Stimulated activated CD4-positive, alpha-beta T cell treated with anti-CD3 and anti-CD28 coated beads, Interleukin-15, amount 100 ng/mL, for 1 hour (primary cell): ENCODE measurements at places on chromosomes 7 and 10.

GRCh38 chr7:110881721-110882120 is 209.2 kb upstream of the LRRN3 start:
- no peak for DNase-seq

- DNase-seq, result no peak
These were observed 1.9 kb downstream of the AGBL3 start for GRCh38 chr7:134988161-134988560.

- no peak for DNase-seq
These were observed 104.7 kb downstream of the GFRA1 start for GRCh38 chr10:116168329-116168728.

GRCh38 chr7:151351967-151352366 is 10.4 kb downstream of the NUB1 start:
- peak; percentile 18 for DNase-seq

- no peak for DNase-seq
These were observed 656.9 kb downstream of the CNTNAP2 start for GRCh38 chr7:146773506-146773905.

DNA sequence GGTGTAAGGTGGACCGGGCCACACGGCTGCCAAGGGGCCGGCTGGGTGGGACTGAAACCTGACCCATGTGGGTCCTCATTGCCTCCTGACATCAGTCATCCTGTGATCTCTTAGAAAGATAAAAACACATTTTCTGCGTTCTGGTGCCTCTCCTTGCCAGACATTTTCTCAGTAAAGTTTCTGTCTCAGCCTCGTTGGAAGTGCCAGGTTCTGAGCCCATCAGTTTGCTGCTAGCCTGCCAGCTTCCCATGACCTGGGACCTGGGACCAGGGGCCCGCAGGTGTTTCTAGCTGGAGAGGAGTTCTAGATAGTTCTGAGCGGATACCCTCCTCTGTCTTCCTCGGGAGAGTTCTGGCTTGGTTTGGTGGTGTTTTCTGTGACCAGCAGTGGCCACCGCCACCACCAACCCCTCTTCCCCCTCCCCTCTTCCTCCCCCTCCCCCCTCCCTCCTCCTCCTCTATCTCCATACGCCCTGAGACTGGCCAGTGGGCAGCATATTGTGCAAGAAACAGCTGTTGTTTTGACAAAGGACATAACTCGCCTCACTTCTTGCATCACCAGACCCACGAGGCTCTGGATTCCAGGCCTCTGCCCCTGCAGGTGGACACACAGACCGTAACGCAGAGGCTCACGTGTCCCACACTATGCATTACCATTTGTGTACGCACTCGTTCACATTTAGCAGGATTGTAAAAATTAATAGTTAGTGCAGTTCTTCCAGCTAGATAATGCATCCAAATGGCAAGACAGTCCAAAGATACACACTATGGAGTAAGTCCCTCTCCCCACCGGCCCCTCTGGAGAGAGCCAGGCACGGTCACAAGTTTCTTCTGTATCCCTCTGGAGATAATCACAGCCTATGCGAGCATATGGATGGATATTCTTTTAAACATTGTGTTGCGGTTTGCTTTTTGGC is 94.6 kb downstream of the CUX1 start:
- DNase-seq, result no peak

DNA sequence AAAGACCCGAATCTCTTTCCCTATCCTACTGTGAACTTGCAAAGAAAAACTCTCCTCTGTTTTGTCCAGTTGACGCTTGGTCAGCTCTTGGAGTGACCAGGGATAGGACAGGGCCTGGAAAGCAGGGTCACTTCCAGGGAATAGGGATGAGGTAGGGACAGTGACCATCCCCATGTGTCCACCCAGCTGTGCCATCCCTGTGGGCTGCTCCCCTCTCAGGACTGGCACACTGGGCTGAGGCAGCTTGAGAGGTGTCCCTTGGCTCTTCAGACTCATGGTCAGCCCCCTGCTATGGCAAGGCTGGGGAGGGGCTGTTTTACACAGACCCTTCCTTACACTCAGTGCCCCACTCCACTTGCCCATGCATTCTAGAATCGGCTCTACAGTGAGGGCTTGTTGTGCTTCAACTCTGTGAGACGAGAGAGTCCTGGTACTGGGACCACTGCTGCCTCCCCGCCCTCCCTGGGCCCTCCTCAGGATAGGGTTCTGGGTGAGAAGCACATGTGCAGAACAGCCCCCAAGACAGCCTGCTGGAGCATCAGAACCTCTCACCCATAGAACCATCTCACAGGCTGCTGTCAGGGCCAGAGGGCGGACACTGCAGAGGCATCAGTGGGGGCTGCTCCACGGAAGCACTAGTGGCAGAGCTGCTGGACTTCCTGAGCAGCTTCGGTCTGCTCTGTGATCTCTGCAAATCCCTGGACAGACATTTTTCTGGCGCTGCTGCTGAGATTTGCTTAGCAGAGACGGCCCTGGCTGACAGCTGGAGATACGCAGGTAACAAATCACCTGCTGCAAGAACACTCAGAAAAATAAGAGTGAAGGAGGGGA is 202.8 kb upstream of the CXCL12 start:
- DNase-seq, result no peak

- no peak for DNase-seq
These were observed 47.8 kb upstream of the WASL start for GRCh38 chr7:123796568-123796967.

- DNase-seq, result no peak
These were observed 282.7 kb upstream of the SEMA3D start for GRCh38 chr7:85469446-85470010.

GRCh38 chr10:96208271-96208670 is 63.1 kb downstream of the BLNK start:
- no peak for DNase-seq

DNA sequence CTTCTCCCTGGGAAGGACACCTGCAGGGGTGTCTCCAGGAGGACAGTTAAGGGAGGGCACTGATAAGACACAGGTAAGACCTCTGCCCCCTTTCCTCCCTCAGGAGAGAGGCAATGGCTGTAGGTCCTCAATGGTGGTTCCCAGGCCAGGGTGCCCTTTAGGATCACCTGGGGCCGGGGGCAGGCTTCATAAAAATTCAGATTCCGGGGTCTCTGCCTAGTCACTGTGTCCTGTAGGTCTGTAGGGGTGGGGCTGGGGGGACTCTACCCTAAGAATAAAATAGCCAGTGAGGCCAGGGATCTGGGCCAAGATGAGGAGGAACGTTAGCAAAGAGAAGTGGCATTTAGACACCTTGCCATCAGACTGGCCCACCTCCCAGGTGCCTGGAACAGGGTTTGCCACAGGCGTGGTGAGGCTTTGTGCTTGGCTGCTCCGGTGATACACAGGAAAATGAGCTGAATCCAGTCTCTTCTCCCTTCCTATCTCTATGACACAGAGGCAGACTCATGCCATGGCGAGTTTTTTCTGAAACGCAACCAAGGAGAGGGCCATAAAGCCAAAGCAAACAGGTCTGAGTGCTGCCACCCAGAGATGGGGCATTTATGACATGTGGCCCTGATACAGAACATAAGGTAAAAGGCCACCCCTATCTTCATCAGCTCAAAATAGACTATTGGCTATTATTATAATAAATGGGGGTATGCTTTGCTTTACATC is 52.6 kb downstream of the SH3PXD2A start:
- no peak for DNase-seq

DNA sequence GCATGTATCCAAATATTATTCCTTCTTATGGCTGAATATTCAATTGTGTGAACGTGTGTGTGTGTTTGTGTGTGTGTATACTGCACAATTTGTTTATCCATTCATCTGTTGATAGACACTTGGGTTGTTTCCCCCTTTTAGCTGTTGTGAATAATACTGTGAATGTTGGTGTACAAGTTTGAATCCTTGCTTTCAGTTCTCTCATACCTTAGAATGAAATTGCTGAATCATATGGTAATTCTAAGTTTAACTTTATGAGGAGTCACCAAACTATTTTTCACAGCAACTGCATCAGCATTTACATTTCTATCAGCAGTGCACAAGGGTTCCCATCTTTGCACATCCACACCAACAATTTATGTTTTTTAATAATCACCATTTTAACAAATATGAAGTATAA is 86.9 kb upstream of the GATAD1 start:
- no peak for DNase-seq

- no peak for DNase-seq
These were observed 29.7 kb downstream of the PARP12 start for GRCh38 chr7:140033036-140033435.

- DNase-seq, result no peak
These were observed 550.0 kb downstream of the TNS3 start for GRCh38 chr7:47031786-47032535.

DNA sequence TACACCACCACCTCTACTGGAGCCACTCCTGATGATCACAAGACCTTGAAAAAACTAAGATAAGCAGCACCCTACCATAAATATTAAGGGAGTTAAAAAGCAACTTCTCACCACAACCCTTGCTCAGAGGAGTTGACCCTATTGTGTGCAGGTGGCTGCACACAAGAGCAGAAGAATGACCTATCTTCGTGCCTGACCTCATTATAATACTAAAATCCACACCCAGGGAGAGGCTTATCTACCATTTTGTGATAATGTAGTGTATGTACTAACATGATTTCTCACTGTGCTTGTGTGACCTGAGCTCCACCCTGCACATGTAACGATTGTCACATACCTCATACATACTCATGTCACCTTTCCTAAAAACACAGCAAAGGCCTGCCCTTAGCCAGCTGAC is 205.0 kb upstream of the MBL2 start:
- DNase-seq, result no peak

DNA sequence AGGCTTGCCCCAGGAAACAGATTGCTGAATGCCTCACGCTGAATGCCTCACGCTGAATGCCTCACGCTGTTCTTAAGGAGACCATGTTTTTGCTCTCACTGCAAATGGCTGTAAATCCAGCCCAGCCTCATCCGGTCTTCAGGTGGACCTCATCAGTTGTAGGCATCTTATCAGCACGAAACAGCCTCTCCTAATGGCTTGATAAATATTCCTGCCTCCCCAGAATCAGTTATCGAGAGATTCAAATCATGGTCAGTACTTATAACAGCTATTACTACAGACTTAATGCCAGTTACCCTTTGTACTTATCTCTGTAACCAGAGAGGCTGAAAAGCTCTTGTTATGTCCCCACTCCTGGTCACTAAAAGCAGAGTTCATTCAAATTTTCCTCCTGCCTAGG is 290.6 kb downstream of the FZD1 start:
- no peak for DNase-seq

- no peak for DNase-seq
These were observed 123.8 kb upstream of the PDSS1 start for GRCh38 chr10:26573674-26574073.

DNA sequence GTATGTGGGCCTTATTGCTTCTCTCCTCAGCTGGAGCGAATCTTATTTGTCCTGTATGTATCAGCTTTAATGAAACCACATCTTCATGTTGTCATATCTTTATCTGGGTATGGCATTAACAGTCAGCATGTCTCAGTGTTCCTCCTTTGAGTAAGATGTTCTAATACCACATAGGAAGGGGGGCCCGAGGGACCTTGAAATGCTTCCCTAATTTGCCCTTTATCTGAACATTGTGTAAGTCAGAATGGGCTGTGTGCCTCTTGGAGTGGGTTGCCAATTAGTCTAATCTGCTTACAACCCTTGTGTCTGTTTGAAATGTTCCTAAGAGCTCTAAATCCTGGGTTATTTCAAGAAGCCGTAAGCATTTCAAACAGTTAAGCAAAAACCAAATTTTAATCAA is 623.8 kb downstream of the SUGCT start:
- no peak for DNase-seq
